Fibroblast of mammary gland (primary cell): ENCODE measurements at places on chromosomes 3 and 15.

- no peak for DNase-seq
These were observed 223.0 kb upstream of the LYSMD4 start for GRCh38 chr15:99956022-99956775.

GRCh38 chr3:22349215-22349851 lies 598.3 kb upstream of the ZNF385D start:
- DNase-seq = no peak

GRCh38 chr3:106466881-106467280 lies 598.1 kb upstream of the CBLB start:
- DNase-seq = no peak

DNA sequence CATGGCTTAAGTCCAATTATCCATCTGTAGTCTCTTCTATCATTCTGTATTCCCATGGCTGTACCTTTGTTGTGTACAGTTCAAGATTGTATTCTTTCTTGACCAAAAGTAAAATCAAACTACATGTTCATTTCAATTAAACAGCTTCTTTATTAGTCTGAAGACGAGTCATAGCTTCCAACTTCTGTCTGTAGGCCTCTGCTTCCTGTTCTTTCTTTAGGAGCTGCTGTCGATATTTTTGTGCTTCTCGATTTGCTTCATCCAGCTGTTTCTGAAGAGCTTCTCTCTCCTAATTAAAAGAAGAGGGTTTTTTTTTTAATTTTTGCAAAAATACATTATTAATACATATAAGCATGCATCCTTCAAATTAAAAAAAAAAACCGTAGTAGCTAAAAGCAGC lies 13.0 kb upstream of the HDC start:
- DNase-seq = peak; percentile 3

DNA sequence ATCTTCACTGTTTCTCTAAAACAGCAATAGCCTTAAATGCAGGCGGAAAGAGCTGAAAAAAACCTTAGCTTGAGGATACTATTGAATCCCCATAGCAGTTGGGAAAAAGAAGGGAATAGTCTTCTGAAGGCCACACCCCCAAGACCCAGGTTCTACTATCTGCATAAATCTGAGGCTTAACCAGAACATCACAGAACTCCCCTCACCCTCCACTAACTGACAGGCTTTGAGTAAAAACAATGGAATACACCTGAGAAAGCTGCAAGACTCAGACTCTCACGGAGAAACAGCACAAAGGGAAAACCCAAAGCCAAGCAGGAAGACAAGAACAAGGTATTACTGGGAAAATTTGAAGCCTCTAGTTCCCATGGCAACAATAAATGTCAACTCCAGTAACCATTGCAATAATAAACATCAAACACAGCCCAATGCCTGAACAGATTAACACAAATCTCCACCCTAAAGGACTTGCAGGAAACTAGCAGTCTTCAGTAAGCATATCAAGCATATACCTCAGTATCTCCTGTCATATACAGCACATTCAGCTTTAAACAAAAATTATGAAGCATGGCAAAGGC lies 56.4 kb downstream of the TMCC1 start:
- no peak for DNase-seq

- peak; percentile 69 for DNase-seq
These were observed 3.3 kb downstream of the TUBGCP5 start for GRCh38 chr15:23035964-23036566.

GRCh38 chr15:83694015-83694414 lies 40.1 kb downstream of the ADAMTSL3 start:
- peak; percentile 53 for DNase-seq
